ENCODE measurements at places on chromosomes 2 and 18.
A peak's percentile ranks its signal among the peaks of the same experiment; 100 is the strongest.

- no peak for DNase-seq
Observed at GRCh38 chr18:61841706-61842105, 51.1 kb downstream of the RNF152 start.

- DNase-seq, result no peak
Observed at GRCh38 chr18:14943967-14944636, 196.1 kb downstream of the ANKRD30B start.

GRCh38 chr2:219671279-219671678 lies 43.8 kb downstream of the SLC4A3 start:
- no peak for DNase-seq

GRCh38 chr2:182301093-182301492 lies 125.7 kb downstream of the PDE1A start:
- no peak for DNase-seq

DNA sequence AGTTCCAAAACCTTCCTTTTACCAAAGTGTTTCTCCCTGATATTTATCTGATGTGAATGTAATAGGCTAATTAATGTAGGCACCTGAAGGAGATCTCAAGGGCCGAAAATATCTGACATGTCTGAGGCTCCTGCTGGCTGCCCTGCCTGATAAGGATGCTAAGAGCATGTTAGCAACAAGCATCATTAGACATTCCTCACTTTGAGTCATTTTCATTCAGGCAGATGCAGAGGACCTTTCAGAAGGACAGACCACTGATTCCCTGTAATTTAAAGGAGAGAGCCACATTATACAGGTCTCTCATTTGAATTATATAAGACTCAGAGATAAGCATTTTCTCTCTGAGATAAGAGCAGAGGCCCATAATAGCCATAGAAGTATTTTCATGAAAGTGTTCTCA lies 222.4 kb upstream of the NCKAP5 start:
- DNase-seq, result no peak

DNA sequence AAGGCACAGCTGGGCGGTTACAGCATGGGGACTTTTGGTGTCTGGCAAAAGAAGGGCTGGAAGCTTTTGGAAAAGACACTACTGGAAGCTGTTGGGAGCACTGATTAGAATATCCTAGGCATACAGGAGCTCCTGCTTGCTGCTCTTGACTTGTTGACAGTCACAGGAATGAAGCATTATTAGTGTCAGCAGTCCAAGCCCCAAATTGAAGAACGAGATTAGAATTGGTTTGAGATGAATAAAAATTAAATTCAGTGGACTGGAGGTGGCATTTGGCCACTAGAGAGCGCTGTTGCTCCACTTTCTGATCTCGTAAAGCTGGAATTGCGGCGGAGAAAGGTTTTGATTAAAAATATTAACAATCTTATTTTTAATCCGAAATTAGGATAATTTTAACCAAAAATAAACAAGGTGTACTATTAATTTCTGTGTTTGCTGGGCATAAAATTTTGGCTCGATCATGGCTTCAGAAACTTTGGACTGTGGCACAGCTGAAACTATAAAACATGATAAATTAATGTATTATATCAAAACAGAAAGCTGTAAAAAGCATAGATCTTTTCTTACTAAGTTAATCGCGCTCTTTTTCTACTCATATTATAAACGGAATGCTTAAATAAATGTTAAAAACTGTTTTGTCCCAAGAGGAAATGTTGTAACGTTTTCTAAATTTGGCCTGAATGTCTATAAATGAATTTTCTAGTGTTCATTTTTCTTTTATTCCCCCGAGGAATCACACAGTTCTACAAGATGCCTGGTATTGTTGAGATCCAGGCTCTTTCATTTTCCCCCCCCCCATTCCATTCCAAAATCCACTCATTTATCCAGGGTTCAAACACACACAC lies 2.4 kb upstream of the HOXD8 start:
- DNase-seq, result peak; percentile 76

- no peak for DNase-seq
Observed at GRCh38 chr2:48851161-48851560, 95.6 kb upstream of the LHCGR start.

DNA sequence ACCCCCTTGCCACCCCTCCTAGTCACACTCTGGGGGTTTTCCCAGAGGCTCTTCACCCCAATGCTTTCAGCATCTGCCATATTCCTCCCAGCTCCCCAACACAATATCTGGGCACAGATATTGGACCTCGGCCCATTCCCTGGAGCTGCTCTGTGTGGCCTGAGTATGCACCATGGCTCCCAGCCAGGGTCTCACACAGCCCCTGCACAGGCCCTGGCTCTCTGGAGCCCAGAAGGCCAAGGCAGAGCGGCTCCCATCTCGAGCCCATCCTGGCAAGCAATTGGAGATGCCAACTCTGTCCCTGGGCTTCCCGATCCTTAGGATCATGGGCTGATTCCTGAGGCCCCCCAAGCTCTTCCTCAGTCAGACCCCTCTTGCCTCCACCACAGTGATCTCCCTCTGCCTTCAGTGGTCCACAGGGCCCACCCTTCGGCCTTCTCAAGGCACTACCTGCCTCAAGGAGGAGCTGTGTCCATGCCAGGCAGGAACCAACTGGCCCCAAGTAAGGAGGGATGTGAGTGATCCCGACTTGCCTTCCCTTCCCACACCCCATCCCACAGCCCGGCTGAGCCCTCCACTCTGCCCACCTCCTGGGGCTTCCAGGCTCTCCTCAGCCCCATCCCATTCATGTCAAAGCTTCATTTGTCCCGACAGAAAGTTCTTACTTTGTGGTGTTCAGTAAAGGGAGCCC lies 62.7 kb downstream of the ADD2 start:
- no peak for DNase-seq
